ENCODE measurements at places on chromosomes 7 and 10. TPM values are rescaled to one million over a fixed set of nuclear protein-coding genes. Genes with fewer than 3 reads are reported as not detected.

MTERF1 gene
- 10.2 TPM for total RNA-seq

STOX1 gene
- total RNA-seq = 0.48 TPM

RTKN2 gene
- total RNA-seq = 4.8 TPM

GRCh38 chr7:23593706-23594105, 3.5 kb upstream of the CCDC126 start:
- no peak overlapping the region for H3K4me3 ChIP-seq
- no peaks in the 10 kb centered on the region for H3K36me3 ChIP-seq
- peaks cover 5% of the 10 kb centered on the region for H3K27me3 ChIP-seq

- DNase-seq = no peak
- H3K27ac ChIP-seq = no peak overlapping the region
- H3K4me1 ChIP-seq = no peaks in the 10 kb centered on the region
Measured at GRCh38 chr10:130513686-130514476, 377.7 kb downstream of the GLRX3 start.

All from endothelial cell of umbilical vein (primary cell).